ENCODE measurements at places on chromosomes 7 and 10.

DNA sequence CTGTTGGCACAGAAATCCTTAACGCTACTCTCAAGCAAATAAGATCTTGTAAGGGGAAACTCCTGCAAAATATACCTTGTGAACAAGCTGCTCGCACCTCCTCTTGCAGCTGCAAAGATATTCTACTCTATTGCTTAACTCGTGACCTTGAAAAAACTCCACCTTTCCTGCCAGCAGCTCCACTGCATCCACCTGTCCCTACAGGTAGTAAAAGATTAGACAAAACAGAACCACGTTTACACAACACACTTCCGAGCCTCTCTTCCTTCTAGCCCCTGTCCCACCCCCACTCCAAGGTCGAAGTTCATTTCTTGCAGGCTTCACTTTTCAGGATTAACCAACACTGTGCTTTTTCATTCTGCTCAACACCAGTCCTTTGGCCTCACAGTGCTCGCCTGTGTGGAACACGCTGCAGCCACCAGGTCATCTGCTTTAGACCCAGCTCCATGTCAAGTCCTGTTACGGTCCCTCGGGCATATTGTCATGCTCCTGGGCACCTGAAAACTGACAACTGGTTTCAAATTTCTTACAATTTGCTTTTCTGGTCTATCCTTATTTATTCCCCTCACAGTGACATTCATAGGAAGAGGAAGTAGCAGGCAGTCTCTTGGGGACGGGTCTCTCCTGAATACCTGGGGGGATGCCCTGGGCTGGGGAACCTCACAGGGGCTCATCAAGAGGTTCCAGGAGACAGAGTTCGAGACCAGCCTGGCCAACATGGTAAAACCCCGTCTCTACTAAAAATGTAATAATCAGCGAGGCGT, 165.8 kb upstream of the KLF14 start:
- DNase-seq: no peak

GRCh38 chr7:1493129-1493528, 11.1 kb downstream of the INTS1 start:
- DNase-seq: no peak

DNA sequence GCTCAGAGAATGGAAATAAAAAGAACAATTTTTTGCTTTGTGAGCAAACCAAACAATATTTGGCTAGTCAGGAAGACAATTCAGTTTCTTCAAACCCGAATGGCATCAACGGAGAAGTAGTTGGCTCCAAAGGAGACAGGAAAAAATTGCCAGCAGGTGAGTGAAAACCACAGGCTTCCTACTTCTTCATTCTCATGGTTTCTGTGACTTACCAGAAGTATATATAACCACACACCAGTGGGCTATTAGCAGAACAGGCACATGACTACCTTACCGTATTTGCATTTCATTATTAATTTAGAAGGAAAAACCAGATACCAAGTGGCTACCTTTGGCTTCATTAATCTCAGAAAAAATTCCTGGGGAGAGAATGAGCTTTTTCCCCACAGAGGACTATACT, 8.8 kb downstream of the TDRD1 start:
- no peak for DNase-seq

DNA sequence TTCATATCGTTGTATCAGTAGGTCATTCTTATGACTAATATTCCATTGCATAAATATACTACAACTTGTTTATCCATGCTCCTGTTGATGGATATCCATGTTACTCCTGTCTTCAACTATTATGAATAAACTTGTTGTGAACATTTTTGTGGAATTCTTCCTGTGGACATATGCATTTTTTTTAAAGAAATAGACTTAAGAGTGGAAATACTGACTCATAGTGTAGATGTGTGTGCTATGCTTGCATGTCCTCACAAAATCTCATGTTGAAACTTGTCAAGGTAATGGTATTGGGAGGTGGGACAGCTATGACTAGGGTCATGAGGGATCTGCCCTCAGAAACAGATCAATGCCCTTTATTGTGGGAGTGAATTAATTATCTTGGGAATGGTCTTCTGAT, 240.5 kb upstream of the PRSS58 start:
- no peak for DNase-seq

DNA sequence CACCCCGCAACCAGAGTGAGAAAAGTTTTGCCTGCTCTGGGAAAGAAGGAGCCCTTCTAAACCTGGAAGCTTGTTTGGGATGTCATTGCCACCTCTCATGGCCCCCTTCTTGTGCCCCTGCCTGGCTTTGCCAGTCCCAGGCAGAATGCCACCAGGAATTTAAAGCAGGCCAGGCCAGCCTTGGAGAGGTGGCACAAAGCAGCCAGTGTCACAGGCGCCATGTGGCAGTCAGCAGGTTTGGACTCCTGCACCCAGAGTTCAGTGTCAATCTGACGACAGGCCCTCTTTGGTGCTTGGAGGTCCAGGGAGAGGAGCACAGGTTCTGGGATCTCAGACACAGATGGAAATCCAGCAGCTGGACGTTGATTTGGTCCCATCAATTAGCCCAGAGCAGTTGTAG, 12.7 kb downstream of the HK1 start:
- DNase-seq: no peak

GRCh38 chr7:55893940-55894339, 6.7 kb downstream of the ZNF713 start:
- DNase-seq: no peak

- no peak for DNase-seq
Measured at GRCh38 chr10:1938317-1938716, 201.0 kb upstream of the ADARB2 start.

GRCh38 chr7:159049266-159050025, 95.2 kb downstream of the VIPR2 start:
- DNase-seq: no peak

DNA sequence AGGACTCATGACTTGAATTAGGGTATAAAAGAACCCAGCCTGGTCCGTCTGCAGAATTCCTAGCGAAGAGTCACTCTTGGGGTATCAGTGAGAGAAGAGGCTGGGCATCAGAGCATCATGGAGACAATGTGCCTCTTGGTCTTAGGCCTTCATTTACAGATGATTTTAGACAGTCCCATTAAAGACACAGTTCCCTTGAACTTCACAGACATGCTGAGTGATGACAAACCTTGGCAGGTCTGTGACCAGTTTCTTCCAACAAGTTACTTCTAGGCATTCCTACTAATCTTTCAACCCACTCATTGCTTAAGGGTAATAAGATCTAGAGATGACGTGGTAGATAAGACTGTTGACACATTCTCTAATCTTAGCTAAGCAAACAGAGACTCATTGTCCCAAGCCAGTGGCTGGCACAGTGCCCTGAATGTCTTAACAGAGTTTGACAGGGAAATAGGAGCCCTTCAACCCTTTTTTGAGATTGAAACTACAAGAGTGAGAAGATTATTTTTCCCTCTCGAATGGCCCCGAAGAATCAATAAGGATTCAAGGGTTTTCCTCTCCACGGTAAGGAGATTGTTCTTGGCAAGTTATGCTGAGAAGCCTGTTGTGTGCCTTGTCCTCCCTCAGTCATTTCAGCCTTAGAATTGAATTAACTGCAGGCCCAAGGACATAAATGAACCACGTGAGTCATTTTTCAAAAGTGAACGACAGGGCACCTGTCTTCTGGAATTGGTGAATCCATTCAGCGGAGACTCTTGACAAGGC, 281.1 kb downstream of the CCDC3 start:
- DNase-seq: peak; percentile 5

DNA sequence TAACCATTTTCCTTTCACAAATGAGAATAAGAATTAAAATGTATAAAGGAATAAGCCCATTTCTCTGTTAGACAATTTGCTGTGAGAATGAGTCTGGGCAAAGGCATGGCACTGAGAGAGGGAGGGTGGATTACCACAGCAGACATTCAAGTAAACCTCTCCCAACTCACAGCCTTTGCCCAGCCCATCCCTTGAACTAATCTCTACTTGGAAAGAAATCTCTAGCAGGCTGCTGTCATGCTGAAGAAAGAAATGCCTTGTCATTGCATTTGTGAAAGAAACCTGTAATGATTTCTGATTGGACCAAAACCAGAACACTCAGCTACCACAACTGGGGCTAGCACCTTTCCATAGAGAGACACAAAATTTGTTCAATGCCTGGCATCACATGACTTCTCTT, 39.2 kb downstream of the CH25H start:
- DNase-seq: no peak

GRCh38 chr7:41972270-41972669, 264.7 kb downstream of the GLI3 start:
- DNase-seq: no peak
